NCI-H226 (cell line): ENCODE measurements at places on chromosomes 3 and 15.

DNA sequence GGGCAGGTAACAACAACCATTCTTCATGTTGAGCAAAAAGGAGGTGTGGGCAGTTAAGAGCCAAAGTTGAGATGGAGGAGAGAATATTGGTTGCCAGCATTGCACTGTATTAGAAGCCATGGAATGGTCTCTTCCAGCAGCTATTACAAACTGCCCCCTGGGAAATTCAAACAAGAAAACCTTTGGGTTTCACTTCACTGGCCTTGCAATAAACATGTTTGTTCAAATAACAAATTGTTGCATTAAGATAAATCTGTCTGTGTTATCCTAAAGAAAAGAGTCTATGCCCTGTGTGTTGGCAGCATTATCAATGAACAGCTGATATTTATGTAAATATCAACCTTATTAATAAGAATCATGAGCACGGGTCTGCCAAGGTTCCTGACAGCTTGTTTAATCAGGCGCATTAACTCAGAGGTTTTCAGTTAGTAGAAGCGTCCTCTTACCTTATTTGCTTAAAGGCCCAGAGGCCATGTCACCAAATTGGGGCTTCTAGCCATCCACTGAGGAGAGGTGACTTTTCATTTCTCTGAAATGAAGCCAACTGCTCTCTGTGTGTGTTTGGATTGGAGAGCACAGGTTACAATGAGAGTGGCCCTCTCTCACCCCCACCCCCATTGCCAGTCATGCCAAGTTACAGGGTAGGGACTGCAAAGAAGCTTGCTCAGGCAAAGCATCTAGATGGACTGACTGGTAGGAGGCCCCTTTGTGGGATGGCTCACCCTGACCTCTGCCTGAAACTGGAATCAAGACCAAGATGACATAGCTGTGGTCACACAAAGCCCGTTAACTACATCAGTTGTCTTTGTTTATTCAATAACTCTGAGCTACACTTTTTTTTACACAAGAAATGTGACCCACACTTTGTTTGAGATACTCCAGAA, 10.5 kb downstream of the FILIP1L start:
- no peak for DNase-seq

DNA sequence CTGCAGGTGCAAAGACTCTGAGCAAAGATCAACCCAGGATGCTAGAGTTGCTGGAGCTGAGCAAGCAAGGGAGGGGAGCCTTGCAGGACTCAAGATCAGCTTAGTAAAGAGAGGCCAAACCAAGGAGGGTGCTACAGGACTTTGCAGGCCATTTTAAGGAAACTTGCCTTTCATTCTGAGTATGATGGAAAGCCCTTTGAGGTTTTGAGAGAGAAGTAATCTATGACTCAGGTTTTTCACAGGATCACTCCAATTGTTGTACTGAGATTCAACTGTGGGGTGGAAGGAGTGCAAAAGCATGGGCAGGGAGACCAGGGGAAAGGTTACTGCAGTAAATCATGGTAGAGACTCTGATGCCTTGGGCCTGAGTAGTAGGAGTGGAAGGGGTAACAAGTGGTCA, 260.4 kb upstream of the GPR149 start:
- no peak for DNase-seq

GRCh38 chr3:14766428-14767244, 52.1 kb upstream of the FGD5 start:
- DNase-seq, result no peak

- DNase-seq, result no peak
Observed at GRCh38 chr3:61761694-61762430, 200.5 kb downstream of the PTPRG start.

GRCh38 chr3:3556078-3556477, 243.2 kb upstream of the LRRN1 start:
- DNase-seq, result no peak

- DNase-seq, result no peak
Observed at GRCh38 chr3:42803414-42804105, 730 bp downstream of the HIGD1A start.

GRCh38 chr3:44104668-44105321, 136.9 kb upstream of the TOPAZ1 start:
- DNase-seq, result peak; percentile 54

GRCh38 chr15:28105793-28106192, 6.7 kb upstream of the OCA2 start:
- DNase-seq, result no peak

DNA sequence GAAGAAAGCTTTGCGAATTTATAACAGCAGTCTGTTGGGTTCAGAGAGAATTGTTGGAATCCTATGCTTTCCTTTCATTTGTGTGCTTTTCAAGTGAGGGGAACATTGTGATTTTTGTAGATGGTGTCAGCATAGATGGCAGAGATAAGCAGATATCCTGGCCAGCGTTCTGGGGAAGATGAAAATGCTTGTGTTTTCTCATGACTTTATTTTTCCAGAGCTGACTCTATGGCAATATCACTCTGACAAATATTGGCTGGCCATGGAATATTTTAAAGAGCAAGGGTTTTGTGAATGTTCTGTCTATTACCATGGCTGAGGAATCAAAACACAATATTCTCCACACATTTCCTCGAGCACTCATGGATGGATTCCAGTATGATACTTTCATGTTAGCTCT, 108.8 kb downstream of the MITF start:
- DNase-seq, result no peak

DNA sequence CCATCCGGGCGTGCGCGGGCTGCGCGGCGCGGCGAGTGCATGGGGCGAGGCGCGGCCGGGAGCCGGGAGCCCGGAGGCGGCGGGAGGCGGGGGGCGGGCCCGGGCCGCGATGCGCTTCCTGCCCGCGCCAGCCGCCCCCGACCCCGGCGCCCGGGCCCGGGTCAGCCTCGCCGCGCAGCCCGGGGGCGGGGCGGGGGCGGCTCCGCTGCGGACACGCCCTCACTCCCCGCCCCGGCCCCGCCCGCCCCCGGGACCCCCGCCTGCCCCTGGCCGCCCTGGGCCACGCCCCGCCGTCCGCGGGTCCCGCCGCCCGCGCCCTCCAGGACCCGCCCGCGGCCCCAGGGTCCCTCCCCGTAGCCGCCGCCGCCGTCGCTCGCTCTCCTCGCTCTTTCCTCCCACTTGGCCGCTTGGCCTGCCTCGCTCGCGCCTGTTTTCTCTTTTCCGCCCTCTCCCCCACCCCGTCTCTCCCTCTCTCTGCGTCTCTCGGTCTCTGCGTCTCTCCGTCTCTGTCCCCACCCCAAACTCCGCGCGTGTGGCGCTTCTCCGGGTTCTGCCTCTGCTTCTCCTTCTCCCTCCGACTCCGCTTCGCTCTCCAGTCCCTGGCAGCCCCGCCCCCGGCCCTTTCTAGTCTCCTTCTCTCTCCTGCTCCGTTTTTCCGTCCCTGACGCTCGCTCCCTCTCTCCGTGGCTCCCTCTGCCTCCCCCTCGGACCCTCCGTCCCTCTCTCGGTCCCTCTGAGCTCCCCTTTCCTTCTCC, at the start of gene PLXND1:
PLXND1 (minus strand) TSS at position 41 of the 755 bp plus-strand sequence; CDS start at position 4, 37 bp downstream.
- peak; percentile 46 for DNase-seq

DNA sequence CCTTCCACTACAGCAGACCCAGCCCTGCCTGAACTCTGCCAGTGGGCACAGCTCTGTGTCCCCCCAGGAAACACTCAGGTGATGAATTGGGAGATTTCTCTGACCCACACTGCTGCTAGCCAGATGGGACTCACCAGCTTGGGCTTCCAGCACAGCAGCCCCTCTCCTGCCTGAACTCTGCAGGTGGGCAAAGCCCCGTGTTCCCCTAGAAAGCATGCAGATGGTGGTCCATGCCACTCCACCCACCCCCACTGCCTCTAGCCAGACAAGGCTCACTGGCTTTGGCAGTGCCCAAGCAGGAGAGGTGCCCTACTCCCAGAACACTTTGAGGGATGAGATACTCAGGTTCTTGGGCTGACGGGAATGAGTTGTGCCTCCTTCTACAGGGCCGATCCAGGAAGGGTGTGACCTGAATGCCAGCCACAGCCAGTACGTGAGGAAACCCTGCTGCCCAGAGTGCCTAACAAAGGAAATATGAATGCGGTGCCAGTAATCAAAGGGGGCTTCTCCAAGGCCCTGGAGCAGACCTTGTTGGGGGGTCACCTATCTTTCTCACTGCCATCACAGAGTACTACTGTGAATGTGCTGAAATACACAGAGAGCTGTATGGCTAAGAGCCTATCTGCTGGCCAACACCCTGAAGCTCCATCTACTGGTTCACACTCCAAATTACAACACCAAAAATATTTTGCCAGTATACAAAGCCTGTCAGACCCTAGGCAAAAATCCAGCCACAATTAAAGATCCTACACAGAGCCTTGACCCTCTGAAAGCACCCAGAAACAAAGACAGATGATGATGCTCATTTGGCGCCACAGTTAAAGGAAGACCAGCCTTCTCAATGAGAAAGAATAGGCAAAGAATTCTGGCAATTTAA, 61.9 kb downstream of the BTLA start:
- DNase-seq, result peak; percentile 65

- DNase-seq, result peak; percentile 52
Observed at GRCh38 chr3:97835761-97836160, 13.9 kb downstream of the CRYBG3 start.

- no peak for DNase-seq
Observed at GRCh38 chr3:131630807-131631206, 128.0 kb upstream of the MRPL3 start.

DNA sequence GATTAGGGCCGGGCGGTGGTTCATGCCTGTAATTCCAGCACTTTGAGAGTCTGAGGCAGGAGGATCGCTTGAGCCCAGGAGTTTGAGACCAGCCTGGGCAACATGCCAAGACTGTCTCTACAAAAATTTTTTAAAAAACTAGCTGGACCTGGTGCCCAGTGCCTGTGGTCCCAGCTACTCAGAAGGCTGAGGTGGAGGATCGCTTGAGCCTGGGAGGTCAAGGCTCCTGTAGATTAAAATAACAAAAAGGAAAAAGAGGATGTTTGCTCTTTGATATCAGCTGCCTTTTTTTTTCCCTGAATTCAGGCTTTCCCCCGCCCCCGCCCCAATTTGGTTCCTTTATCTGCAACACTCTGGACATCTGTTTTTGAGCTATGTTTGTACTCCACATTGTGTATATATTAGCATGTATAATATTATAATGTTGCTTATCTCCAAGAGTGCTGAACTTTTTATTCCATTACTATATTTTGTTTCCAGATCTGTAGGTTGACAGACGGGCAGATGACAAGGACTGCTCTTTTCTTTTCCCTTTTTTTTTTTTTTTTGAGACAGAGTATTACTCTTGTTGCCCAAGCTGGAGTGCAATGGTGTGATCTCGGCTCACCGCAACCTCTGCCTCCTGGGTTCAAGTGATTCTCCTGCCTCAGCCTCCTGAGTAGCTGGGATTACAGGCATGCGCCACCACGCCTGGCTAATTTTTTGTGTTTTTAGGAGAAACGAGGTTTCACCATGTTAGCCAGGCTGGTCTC, 4.6 kb downstream of the SNAP23 start:
- peak; percentile 38 for DNase-seq

- no peak for DNase-seq
Observed at GRCh38 chr3:11807686-11808085, 39.0 kb downstream of the TAMM41 start.

DNA sequence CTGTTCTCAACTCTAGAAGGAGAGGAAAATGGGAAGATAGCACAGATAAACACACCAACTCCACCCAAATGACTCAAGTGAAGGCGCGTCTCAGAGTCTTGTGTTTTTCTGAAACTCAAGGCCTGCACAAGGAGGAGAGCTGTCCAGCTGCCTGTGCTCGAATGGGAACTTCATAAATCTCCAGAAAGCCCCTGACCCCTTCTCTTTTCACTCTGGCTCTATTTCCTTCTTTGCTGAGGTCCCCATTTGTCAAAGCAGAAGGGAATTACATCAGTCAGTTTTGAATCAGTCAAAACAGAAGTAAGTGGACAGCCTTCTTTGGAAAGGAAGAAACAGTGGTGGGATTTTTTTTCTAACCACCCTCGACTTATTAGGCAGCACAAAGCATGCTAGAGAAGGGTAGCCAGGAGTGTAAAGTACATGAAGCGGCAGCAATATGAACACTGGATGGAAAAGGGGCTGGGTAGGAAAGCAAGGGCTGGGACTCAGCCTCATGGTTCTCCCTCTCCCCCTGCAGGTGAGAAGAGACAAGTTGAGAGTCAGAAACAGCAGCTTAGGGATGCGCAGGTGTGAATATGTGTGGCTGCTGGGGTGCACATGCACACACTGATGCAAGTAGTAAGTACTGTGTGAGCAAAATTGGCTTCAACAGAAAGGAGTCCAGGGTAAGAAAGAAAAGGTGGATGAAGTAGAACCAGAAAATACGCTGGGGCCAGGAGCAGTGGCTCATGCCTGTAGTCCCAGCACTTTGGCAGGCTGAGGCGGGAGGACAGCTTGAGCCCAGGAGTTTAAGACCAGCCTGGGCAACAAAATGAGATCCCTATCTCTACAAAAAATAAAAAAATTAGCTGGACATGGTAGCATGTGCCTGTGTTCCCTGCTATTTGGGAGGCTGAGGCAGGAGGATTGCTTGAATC, 36.6 kb upstream of the MAGEF1 start:
- DNase-seq, result no peak
